ENCODE measurements at places on chromosomes 1 and 21. TPM values are rescaled to one million over a fixed set of nuclear protein-coding genes. Genes with fewer than 3 reads are reported as not detected.

DNA sequence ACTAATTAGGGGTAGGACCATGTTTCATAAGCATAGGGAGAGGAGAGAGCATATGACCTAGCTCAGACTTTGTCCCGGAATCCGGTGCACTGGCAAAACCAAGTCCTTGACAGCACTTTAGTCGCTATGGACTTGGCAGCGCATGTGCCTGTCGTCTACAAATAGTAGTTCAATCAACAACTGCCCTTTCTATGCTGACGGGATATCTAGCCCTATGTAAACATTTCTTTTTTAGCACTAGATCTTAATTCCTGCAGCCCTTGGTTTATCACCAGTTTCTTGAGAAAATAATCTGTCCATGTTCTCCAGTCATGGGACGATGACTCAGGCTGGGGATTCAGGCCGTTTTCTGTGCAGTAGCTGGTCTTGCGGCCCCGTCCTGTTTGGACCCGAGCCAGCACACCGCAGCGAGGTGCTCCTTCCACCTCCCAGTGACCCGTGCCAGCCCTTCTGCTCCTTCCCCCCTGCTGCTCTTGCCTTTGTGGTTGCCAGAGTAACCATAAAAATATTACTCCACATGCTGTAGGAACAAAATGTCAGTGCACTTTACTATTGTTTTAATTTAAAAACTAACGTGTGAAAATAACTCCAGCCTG lies 8.6 kb upstream of the MT1HL1 start:
- H3K27me3 ChIP-seq: no peaks in the 10 kb centered on the region
- no peak overlapping the region for H3K4me3 ChIP-seq
- no peak for DNase-seq
- no peak overlapping the region for H3K27ac ChIP-seq

DNA sequence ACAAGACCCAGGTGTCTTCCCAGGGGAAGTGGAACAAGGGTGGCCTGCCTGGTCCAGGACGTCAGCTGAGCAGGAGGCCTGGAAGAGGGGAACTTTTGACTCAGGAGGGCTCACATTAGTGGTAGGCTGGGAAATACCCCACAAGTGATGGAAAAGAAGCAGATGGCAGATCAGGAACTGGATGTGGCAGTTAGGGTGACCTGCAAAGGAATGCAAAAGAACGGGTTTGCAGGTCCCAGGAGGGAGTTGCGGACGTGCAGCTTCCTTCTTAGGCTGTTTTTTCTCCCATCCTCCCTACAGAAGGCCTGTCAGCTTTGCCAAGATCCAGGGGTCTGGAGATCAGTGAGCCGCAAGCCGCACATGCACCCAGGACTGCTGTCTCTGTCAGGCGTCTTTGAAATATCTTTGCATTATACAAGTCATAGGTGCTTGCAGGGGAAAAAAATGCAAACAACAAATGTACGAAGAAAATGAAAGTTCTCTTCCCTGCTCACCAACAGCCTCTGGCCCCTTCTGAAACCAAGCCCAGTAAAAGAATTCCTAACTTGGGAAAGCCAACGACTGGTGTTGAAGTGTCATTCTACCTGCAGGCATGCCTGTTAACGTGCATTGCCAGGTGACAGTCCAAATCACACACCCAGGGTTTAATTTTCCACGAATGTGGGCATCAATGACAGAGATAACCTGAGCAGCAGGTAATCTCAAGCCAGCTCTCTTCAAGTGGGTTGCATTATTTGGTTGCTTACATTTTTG lies 34.4 kb downstream of the NENF start:
- no peak overlapping the region for H3K27ac ChIP-seq
- no peaks in the 10 kb centered on the region for H3K27me3 ChIP-seq
- H3K36me3 ChIP-seq: no peaks in the 10 kb centered on the region
- DNase-seq: no peak
- no peaks in the 10 kb centered on the region for H3K4me1 ChIP-seq
- no peak overlapping the region for H3K4me3 ChIP-seq

GRCh38 chr1:3609769-3610526 lies 1.4 kb downstream of the MEGF6 start:
- H3K4me1 ChIP-seq: peaks cover 16% of the 10 kb centered on the region
- no peaks in the 10 kb centered on the region for H3K27me3 ChIP-seq
- H3K27ac ChIP-seq: no peak overlapping the region
- no peaks in the 10 kb centered on the region for H3K36me3 ChIP-seq
- DNase-seq: no peak

DNA sequence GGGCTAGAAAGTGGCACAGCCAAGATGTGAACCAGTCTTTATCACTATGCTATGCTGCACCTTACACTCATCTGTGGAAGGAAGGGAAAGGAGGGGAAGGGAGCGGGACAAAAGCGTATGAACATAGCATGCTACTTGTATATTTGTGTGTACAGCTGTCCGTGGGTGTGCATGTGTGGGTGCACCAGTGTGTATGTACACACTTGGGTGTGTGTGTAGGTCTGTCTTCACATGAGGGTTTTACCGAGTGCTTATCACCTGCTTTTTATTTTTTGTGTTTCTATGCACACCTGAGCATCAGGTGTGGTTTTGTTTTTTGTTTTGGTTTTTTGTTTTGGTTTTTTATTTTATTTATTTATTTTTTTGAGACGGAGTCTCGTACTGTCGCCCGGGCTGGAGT lies 255.7 kb downstream of the RRAGC start:
- no peaks in the 10 kb centered on the region for H3K4me1 ChIP-seq
- no peak overlapping the region for H3K4me3 ChIP-seq
- DNase-seq: no peak
- H3K27me3 ChIP-seq: peaks cover 7% of the 10 kb centered on the region
- no peak overlapping the region for H3K27ac ChIP-seq

DNA sequence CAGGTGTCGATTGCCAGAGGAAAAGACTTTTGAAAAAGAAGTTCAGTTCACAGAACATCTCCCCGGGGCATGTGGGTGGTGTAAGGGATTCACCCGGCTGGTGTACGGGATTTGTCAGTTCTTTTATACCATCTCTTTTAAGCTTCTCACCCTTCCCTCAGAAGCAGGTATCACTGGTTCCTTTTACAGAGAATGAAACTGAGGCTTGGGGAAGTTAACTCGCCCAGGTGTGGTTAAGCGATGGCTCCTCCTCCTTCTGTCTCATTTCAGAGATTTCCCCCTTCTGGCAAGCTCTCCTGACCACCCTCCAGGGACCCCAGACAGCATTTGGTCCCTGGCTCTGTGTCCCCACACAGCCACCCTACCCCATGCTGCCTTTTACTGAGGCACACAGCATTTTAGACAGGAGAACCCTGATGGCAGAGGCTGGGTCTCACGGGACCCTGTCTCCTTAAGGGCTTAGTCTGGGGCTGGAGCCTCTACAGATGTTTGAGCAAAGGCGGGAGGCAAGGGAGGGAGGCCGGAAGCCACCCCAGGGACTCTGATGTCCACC lies 2.8 kb upstream of the ECE1 start:
- no peaks in the 10 kb centered on the region for H3K36me3 ChIP-seq
- peak overlapping the region; percentile 97 for H3K27ac ChIP-seq
- H3K4me1 ChIP-seq: peaks cover 95% of the 10 kb centered on the region
- peak; percentile 63 for DNase-seq

DNA sequence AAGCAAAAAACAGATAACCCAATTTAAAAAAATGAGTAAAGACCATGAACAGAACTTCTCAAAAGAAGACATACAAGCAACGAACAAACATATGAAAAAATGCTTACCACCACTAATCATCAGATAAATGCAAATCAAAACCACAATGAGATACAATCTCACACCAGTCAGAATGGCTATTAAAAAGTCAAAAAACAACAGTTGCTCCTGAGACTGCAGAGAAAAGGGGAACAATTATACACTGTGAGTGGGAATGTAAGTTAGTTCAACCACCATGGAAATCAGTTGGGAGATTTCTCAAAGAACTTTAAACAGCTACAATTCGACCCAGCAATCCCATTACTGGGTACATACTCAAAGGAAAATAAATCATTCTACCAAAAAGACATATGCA lies 131.6 kb downstream of the PTGER3 start:
- H3K27me3 ChIP-seq: no peaks in the 10 kb centered on the region
- no peak overlapping the region for H3K27ac ChIP-seq
- no peak for DNase-seq
- H3K36me3 ChIP-seq: no peaks in the 10 kb centered on the region

DNA sequence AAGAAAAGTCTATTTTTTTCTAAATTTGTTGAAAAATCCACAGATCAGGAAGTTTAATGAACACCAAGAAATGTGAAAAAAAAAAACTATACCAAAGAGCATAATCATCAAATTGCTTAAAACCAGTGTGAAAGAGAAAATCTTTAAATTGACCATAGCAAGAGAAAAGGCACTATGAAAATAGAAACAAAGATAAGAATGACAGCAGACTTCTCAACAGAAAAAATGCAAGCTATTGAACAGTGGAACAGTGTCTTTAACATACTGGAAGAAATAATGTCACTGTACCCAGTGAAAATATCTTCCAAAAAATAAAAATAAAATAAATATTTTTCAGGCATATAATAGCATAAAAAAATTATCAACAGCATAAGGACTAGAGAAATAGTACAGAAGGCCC lies 243.0 kb upstream of the GJB5 start:
- no peaks in the 10 kb centered on the region for H3K27me3 ChIP-seq
- H3K4me3 ChIP-seq: no peak overlapping the region
- no peak for DNase-seq
- no peaks in the 10 kb centered on the region for H3K36me3 ChIP-seq

- no peak overlapping the region for H3K27ac ChIP-seq
- H3K36me3 ChIP-seq: no peaks in the 10 kb centered on the region
- H3K27me3 ChIP-seq: peaks cover 6% of the 10 kb centered on the region
- DNase-seq: no peak
- no peaks in the 10 kb centered on the region for H3K4me1 ChIP-seq
Measured at GRCh38 chr1:233605205-233605604, 8.7 kb upstream of the KCNK1 start.

DNA sequence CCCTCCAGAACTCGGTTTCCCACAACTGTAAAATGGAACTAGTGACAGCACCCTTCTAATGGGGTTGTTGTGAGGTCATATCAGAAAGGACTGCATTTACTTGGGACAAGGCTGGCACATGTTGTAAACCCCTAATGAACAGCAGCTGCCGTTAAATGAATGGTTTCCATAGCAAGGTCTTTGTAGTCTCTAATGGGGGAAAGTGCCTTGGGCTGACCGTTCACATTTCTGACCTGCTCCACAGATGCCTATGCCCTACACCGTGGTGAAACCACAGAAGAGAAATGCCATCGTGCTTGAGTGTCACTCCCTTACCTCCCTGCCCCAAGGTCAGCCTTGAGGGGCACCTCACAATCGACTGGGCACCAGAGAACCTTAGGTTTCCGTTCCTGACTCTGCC lies 143.1 kb downstream of the ZSCAN20 start:
- H3K4me1 ChIP-seq: no peaks in the 10 kb centered on the region
- H3K27me3 ChIP-seq: peaks cover 4% of the 10 kb centered on the region
- no peak overlapping the region for H3K4me3 ChIP-seq
- no peak for DNase-seq
- H3K27ac ChIP-seq: no peak overlapping the region

- no peaks in the 10 kb centered on the region for H3K27me3 ChIP-seq
- no peak overlapping the region for H3K27ac ChIP-seq
- no peak for DNase-seq
Measured at GRCh38 chr1:165069829-165070228, 286.7 kb downstream of the LMX1A start.

RLF gene
- total RNA-seq: 36.8 TPM

C8B gene
- total RNA-seq: 0.20 TPM

TEDDM1 gene
- total RNA-seq: not detected

LRP8 gene
- 23.7 TPM for total RNA-seq

PPFIA4 gene
- 0.96 TPM for total RNA-seq

ALX3 gene
- total RNA-seq: not detected

SLC5A3 gene
- total RNA-seq: 13.7 TPM

SMIM1 gene
- 0.81 TPM for total RNA-seq

CR1L gene
- not detected for total RNA-seq

Data from CD4-positive, CD25-positive, alpha-beta regulatory T cell (primary cell).